ENCODE measurements at places on chromosomes 3 and 15.

DNA sequence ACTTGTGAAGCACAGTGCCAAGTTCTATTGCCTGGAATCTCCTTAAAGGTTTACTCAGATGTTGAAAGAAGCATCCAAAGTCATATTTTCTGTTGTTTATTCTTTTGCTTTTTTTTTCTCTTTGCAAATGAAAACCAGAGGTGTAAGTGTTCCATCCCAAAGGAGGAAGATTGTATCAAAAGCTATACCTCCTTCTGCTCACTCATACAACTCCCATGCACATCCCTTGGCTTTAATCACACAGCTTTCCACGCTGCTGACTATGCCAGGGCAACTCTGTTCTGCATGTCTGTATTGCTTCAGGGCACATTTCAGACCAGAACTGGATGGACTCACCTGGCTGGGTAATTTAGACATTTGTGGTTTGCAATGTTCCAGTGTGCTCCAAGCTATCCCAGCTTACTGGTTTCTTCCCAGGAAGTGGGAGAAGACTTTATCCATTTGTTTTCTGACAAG lies 399.6 kb upstream of the TBL1XR1 start:
- DNase-seq = no peak

- no peak for DNase-seq
Measured at GRCh38 chr3:143152043-143152442, 32.5 kb downstream of the CHST2 start.

DNA sequence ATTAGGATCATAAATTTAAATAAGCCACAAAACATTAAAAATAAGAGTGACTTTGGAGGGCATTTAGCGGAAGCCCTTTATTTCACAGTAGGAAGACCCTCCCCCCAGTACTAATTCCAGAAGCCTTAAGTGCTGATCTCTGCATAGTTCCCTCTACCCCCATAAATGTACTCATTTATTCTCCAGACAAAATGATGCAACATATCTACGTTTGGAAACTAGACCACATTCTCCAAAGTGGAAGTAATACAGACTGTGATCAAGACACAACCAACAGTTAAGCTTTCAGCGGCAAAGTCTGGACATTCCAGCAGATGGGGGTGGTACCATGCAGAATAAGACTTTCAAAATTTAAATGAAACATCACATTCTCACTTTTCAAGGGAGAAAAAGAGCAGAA lies 44.8 kb upstream of the RPS17 start:
- DNase-seq = no peak

DNA sequence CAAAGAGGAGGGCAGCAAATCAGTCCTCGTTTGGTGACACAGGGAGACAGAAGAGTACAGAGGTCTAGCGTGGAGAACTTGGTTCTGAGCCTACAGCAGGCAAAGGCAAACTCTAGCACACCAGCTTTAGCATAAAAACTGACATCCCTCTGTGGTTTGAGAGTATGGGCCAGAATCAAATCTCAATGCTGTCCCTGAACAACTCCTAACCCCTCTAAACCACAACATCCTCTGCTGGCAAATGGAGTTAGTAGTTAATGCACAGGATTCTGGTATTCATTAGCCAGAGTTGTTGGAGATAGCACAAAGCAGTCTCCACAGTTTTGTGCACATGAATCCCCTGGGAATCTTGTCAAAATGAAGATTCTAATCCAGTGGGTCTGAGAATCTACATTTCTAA lies 315.8 kb downstream of the NTRK3 start:
- no peak for DNase-seq

DNA sequence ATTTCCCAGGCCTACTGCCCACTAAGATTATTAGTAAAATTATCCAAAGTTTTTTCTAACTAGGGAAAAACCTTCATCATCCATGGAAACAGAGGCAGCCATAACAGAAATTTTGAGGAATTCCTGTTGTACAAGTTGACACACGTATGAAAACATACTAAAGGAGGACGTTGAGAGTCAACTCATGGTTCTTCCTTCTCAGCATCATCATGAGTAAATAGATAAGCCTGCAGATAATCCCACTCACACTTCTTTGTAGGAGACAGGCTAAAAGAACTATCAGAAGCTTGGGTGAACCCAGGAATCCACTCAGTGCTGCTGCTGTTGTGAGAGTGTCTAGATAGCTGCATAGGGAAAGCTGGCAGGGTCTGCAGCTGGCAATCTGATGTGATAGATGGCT lies 694.8 kb upstream of the NR2F2 start:
- DNase-seq = no peak

DNA sequence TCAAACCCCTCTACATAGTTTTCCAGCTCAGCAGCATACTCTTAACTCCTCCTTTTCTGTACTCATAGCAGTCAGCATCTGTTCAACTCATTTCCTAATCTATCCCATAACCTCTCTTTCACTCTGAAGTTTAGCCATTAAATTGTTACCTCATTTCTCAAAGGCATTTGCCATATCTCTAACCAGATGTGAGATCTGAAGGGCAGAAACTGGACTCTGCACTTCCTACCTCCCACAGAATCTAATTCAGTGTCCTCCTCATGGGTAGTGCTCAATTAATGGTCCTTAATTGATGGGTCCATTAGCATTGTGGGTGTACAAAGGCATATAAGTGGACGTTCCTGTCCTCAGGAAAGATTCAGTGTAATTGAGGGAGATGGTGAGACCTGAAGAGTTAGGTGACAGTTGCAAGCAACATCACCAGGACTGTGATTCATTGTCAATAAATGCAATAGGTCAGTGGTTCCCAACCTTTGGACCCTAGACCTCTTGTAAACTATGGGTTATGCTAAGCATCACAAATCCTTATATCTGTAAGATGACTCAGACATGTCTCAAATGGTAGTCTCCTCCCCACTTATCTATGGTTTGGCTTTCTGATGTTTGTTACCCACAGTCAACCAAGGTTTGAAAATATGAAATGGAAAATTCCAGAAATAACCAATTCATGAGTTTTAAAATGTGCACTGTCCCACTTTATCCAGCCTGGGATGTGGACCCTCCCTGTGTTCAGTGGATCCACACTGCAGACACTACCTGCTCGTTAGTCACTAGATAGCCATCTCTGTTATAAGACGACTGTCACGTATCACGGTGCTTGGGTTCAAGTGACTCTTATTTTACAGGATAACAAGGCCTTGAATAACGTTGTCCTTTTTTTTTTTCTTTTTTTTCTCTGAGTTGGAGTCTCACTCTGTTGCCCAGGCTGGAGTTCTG lies 25.0 kb upstream of the UACA start:
- DNase-seq = no peak

- no peak for DNase-seq
Measured at GRCh38 chr3:14553871-14554270, 13.7 kb upstream of the GRIP2 start.

DNA sequence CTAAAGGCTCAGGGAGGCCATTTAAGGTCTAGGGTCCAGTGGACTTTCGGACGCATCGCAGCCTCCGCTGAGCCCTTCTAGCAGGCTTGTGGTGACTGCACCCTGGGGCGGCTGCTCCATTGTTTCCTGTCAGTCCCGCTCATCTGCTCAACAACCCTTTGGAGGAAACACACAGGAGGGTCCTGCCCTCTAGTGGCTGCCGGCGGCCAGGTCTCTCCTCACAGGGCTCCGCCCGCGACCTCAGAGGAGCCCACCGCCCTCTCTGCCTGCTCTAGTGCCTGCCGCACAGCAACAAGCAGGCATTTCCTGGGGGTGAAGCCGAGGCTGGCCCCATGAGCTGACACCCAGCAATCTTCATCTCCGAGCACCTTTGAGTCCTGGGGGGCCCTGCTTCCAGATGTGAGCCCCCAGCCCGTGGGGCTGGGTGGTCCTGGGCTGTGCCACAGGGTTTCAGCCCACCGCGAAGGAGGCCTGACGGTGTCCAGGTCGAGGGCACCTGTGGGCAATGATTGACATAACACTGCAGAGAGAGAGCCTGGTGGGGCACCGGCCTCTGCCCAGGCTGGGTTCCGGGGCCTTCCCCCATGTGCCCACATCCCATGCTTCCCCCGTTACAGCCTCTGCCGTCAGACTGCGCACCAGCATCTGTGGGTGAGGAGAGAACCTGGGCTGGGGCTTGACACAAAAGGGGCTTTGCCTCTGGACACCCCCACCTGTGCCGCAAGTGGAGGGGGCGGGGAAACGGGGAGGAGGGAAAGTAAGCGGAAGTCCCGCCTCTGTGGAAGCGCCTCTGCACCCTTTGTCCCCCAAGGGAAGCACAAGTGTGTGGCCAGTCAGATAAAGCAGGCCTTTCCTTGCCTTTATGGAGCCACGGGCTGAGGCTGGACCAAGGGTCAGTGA lies 27.0 kb upstream of the SFMBT1 start:
- no peak for DNase-seq

- no peak for DNase-seq
Measured at GRCh38 chr3:111691293-111691909, 96.3 kb upstream of the ZBED2 start.

GRCh38 chr3:42795621-42796181 lies 8.6 kb downstream of the HIGD1A start:
- DNase-seq = no peak

- DNase-seq = no peak
Measured at GRCh38 chr3:11037976-11038375, 45.4 kb downstream of the SLC6A1 start.

GRCh38 chr15:68403161-68403941 lies 28.6 kb downstream of the ITGA11 start:
- peak; percentile 56 for DNase-seq

All from RWPE2 (cell line).